Left forelimb (tissue), 1 donor: ENCODE measurements at places on chromosomes 5 and 9.
A peak's percentile ranks its signal among the peaks of the same experiment; 100 is the strongest.

- peak; percentile 83 for DNase-seq
Measured at GRCh38 chr9:127877566-127877998, at the start of gene AK1. Gene AK1 (minus strand): TSS chr9:127877675. CDS start chr9:127874617, 3,058 bp downstream.

DNA sequence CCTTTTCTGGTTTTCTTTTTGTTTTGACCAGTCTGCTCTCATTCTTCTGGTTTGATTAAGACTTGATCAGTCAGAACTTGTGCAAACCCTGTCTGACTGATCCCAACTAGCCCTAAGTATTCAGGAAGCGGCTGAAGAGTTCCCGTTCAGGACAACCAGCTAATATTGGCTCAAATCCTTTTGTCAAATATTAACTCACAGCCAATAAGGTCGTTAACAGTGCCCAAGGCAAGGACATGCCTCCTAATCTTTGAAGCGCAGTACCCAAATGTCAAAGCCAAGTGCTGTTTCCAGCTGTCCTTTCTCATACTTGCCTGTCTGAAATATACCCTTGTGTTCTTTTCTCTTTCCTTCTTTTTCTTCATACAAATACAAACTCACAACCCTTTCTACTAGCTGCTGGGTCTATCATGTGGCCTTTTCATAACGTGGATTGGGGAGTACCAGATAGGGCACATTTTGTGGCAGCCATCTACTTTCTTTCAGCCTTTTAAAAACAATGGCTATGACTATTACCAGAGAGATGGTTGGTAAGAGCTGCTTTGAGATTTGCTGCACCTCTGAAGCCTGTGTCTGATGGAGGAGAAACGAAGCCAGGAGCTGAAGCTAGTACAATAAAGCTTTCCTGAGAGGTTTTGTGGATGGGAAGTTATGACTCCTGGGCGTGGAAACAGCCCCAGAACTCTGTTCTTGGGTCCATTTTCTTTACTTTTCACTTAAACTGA, 266.4 kb upstream of the ZNF608 start:
- no peak for DNase-seq

DNA sequence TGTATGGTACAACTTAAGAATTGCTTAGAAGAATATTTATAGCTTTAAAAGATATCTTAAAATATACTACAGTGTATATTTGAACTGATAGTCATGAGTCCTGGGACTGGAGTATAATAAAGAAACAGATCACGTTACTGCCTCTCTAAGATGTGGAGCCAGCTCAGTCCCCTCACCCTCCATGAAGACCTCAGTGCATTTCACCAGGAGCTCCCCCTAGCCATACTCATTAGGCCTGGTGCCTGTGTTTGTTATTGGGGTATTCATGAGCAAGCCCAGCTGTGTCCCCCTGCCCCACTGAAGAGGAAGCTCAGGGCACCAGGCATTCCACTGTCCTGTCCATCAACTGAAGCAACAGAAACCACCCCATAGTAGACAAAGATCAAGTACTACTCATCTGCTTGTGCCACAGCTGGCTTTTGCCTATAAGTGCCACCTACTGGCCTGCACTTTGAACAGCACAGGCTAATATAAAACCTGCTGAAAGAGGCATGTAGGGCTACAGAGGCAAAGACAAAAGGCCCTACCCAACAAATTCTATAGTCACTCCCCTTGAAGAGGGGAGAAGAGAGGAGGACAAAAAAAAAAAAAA, 850.2 kb upstream of the NUDT12 start:
- no peak for DNase-seq

DNA sequence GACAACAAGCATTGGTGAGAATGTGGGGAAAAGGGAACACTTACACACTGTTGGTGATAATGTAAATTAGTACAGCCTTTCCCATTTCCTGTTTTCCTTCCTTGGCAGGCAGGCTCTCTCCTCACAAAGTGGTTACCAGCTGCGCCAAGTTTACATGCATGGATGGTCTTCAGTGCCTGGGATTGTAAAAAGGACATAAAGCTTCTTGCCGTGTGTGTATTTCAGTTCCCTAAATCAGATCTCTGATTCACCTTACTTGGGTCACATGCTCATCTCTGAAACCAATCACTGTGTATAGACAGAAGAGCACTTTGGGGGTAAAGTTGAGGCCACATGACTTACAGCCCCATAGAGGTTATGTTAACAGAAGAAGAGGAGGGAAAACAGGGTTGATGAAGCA, 92.8 kb downstream of the CAVIN4 start:
- no peak for DNase-seq

DNA sequence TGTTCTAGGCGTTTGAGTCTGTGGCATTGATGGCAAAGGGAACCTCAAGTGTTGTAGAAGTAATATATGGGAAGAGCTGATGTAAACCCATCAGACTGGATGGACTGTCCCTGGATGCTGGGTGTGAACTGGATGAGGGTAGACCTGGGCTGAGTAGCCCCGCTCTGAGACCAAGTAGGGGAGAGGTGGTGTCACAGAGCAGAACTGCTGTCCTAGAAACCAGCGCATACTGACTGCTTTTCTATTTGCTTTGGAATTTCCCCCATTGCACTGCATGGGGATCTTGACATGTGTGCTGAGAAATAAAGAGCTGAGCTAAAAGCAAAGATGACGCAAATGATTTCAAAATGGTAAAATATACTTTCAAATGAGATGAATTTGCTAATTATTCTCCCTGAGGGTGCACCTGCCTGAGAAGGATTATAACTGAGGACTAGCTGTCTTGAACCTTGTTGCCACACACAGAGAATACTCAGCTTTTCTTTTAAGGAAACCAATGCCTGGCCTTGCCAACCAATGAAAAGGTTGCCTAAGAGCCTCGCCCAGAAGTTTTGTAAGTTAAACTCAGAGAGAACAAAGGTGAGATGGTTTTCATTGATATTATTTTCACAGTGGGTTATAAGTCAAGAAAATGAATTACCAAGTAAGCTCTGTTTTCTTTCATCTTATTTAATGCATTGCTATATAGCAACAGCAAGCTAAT, 44.8 kb downstream of the NIM1K start:
- DNase-seq, result no peak

DNA sequence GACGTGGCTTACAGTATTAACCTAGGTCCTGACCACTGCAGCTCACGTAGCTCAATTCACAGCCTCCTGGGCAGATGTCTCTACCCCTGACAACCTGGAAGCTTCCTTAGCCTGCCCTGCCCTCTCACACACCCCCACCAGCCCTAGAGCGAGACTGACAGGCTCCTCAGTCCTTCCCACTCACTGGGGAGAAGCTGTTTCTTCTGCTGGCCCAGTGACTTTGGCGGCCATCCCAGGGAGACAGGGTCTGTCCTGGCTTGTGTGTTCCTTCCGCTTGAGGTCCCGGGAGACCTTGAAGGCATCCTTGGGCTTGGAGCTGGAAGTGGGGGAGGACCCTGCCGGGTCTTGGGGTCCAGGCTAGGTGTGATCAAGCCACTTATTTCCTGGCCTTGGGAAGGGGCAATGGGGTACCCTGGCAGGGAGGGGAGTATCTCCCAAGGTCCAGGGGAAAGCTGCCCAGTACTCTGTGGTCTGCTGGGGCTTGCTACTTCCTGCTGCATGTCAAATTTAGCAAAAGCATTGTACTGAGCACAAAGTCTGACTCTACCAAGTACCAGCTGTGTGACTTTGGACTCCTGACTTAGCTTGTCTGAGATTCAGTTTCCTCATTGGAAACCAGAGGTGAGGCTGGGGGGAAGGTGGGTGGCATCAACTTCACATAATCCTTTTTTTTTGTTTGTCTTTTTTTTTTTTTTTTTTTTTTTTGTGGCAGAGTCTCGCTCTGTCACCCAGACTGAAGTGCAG, 1.9 kb downstream of the MIGA2 start:
- DNase-seq, result no peak

- DNase-seq, result no peak
Measured at GRCh38 chr9:5857928-5858327, 25.0 kb upstream of the ERMP1 start.

DNA sequence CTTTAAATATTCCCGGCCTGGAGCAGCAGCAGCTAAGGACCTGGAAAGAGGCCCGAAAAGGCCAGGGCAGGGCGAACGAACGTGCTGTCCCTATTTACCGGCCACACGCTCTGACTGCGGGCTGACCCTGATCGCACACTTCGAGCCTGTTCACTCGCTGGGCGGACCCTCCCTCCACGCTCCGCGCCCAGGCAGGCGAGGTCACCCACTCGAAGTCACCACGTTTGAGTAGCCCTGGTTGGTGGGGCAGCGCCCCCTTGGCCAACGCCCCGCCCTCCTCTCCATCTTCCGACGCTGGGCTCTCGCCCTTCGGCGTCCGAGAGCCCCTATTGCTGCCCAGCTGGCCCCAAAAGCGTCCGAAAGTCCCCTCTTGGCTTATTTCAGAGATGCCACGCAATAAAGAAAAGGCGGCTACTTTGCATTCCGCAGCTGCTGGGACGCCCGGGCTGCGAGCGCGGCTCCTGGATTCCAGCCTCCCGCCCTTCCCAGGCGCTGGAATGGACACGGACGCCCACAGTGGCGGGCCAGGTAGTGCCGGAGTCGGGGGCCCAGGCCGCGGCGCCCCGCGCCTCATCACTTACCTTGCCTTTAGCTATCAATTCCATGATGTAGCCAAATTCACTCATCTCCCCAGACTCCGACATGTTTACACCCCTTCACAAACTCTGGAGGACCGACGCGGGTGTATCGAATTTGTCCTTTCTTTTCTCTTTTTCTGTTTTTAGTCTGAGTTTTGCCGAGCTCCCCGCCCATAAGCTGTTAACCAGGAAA, 9.9 kb upstream of the TRIM36 start:
- peak; percentile 70 for DNase-seq

- DNase-seq, result no peak
Measured at GRCh38 chr9:124688238-124688904, 82.7 kb downstream of the NR6A1 start.

- no peak for DNase-seq
Measured at GRCh38 chr5:169655353-169655752, 18.3 kb downstream of the DOCK2 start.

- DNase-seq, result no peak
Measured at GRCh38 chr5:115160975-115161475, 8.7 kb downstream of the TRIM36 start.

GRCh38 chr9:40907657-40908624, 220.5 kb downstream of the FOXD4L6 start:
- no peak for DNase-seq

DNA sequence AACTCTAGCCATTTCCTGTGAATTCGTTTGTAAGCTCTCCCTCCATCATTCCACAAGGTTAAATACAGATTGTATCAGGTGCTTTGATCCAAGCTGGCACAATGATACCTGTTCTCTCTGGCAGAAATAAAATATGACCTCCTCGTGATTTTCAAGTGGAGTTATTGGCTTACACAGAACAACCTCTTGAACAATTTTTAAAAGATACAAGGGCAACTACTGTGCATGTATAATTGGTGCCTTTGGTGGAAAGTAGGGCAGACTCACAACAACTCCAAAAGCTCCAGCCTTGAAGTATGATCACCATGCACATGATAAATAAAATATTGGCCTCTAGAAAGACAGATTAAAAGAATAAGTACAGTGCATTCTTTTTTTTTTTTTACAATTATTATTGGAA, 106.0 kb downstream of the SEMA6A start:
- DNase-seq, result no peak

DNA sequence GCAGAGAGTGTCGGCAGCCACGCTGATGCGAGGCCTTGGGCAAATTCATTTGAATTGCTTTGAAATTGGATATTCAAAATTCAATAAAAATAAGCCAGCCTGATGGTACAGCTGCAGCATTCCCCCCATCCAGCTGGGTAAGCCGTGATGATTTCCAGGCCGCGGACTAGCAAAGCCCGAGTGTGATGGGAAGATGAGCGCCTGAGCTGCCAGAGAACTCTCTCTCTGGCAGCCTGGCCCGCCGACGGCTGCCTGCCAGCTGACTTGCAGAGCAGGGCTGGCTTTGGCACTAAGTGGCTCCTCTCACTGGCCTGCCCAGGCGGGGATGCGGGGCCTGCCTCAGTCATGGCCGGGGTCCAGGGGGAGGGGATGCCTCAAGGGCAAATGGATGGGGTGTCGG, 268.3 kb upstream of the WWC1 start:
- peak; percentile 78 for DNase-seq

DNA sequence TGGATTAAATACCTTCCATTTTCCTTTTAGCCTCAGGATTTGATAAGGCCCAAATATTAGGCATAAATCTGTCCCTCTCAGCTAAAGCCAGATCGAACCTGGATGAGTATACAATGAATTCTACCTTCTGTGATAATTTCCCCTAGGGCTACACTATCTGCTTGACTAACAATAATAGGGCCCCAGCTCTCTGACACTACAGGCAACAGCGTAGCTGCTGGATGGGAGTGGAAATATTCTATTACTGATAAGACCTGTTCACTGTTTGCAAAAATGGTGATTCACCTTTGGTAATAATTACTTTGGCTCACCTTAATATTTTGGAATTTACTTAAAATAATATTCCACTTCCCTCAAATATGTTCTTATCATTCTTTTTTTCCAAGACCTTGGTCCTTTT, 644.2 kb upstream of the SEMA6A start:
- DNase-seq, result no peak

DNA sequence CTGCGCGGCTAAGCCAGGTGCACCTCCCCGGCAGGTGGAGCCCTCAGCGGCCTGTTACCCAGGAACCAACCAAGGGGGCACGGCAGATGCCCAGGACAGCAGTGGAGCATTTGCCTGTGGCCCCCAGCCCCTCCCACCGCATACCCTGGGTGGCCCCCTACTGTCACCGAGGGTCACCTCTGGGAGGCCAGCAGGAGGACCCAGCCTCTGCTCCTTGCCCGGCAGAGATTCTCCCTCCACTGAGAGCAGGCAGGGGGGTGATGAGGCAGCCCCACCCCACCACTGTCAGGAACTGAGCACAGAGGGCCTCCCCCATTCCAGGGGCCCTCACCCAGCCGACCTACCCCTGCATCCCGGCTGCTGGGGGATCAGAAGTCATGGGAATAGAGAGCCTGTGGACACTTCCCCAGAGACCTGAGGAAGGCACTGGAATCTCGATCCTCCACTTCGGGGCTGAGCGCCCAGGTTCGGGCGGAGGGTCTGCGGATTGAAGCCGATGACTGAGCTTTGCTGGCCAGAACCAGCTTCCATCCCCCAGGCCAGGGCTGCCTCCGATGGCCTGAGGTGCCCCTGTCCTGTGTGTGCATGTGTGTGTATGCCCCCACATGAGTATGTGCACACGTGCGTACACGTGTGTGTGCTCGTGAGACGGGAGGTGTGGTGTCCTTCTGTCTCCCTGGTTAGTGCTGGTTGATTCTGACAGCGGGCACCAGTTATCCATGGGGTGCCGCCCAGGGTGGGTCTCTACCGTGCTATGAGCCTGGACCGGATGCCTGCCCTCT, at the start of gene QRFP:
QRFP (minus strand) TSS at position 580 of the 782 bp plus-strand sequence. CDS start 2,974 bp downstream, outside the sequence.
- no peak for DNase-seq

DNA sequence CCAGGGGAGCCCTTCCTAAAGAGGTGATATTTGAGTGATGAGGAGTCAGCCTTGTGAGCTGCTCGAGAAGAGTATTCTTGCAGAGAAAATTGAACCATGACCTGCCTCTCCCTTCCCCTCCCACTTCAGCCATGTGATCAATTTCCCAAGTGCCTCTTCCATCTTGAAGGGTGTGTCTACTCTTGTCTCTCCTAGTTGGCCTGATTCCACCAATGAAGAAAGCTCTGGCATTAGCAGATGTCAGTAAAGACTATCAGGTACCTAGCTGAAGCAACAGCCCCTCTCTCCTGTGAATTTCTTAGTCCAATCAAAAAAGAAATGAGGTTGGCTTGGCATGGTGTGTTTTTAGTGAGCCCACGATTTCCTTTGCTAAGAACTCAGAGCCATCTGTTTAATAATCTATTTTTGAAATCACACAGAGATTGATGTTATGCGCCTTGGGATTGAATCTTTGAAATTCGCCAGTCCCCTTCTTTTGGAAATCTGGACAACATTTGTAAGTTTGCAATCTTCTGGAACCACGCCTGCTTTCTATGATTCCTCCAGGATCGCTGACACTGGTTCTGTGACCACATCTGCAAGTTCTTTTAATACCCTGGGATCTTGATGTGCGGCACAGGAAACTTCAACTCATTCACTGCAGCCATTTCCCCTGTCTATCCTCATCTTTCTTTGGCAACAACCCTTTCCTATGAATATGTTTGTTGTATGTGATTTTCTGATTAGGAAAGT, 404.6 kb downstream of the DMRT2 start:
- no peak for DNase-seq
